BJ (cell line): ENCODE measurements at places on chromosomes 12 and 14. TPM values are rescaled to one million over a fixed set of nuclear protein-coding genes. Genes with fewer than 3 reads are reported as not detected.

DPY19L2 gene
- 2.2 and 3.8 TPM in 2 replicates for polyA plus RNA-seq

DNA sequence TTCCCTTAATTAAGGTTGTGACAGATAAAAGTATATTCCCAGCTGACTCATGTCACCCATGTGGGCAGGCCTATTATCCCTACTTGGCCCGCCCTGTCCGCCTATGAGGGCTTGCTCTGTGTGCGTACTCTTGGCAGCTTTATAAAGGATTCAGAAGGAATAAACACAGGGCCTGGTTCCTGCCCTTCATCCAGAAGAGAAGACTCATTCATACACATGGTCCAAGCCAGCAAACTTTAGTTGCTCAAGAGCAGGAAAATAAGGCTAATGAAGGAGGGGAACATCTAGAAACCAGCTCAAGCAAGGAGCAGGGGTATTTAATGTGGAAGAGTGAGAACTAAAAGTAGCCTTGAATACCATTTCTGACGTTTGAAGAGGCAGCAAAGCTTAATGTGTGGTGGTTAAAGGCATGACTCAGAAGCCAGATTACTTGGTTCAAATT lies 141.9 kb downstream of the CRADD start:
- no peak for DNase-seq

GRCh38 chr12:55742719-55743405 lies at the start of gene GDF11:
TSS of gene GDF11 (plus strand) at chr12:55743122. CDS start at chr12:55743317, 195 bp downstream.
- DNase-seq, result no peak

DNA sequence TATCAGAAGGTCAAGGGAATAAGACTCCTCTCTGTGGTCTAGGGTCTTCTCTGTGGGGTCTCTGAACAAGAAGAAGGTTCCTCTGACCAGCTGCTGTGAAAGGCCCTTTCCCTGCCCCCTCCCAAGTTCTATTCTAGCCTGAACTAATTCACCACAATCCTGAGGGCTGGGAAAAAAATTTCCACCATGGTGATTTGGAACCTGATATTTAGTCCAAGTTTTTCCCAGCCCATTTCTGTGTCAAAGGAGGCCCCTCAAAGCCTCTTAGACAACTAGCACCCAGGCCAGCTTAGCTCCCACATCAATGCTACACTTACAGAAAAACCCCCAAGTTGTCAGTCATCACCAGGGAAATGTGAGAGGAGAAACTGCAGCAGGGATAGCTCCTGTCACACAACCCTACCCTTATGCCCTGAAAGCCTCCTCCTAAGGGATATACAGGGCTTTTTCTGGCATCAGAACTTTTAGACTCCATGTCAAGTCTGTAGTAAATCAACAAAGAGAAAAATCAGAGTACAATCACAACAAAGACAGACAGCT lies 4.5 kb downstream of the FMNL3 start:
- DNase-seq, result no peak

GRCh38 chr12:96136161-96136560 lies 58.0 kb upstream of the ELK3 start:
- DNase-seq, result peak; percentile 7

GRCh38 chr12:19834592-19834991 lies 395.3 kb downstream of the AEBP2 start:
- no peak for DNase-seq
